ENCODE measurements at places on chromosomes 1 and 21.

DNA sequence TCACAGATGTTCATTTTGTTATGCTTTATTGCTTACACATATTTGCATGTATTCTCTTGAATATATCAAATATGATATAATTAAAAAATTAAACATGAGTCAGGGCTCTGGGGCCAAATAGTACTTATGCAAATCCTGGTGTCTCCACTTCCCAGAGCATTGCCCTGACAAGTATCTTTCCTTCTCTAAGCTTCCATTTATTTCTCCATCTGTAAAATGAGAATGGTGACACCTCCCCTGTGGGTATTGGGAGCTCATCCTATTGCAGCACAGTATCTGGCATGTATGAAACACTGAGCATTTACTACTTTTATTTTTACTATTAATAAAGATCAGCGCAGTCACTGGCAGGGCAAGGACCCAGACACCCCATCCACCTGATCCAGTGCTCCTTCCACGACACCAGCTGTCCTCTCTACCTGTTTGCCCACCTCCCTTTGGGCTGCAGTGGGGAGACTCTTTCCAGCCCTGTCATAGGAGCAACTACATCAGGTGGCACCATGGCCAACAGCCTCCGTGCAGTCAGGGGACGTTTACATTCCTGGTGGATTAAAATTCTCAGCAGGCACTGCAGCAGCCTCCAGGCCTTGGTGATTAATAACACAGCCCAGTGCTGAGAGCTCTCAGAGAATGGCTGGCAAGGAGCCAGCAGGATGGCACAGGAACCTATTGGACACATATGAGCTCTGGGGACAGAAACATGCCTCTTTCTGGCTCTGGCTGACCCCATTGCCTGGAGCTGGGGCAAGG is 113.0 kb downstream of the DMRTB1 start:
- no peak for DNase-seq

DNA sequence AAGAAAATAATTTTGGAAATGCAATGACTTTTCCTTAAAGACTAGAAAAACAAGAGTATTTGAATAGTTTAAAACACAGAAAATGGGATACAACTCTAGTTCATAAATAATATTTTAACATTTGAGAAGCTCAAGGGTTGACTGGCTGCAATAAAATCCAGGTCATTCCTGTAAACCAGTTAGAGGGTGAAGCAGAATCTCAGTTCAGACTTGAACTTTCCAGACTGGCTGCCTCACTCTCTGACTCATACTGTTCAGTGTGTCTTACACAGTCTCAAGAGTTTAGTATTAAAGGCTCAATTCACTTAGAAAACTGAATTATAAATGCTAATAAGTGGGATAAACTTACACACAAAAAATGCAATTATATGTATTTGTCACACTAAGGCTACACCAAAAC is 89.9 kb downstream of the RAVER2 start:
- DNase-seq: no peak

GRCh38 chr1:60936591-60937342 is 145.6 kb upstream of the NFIA start:
- DNase-seq: no peak

DNA sequence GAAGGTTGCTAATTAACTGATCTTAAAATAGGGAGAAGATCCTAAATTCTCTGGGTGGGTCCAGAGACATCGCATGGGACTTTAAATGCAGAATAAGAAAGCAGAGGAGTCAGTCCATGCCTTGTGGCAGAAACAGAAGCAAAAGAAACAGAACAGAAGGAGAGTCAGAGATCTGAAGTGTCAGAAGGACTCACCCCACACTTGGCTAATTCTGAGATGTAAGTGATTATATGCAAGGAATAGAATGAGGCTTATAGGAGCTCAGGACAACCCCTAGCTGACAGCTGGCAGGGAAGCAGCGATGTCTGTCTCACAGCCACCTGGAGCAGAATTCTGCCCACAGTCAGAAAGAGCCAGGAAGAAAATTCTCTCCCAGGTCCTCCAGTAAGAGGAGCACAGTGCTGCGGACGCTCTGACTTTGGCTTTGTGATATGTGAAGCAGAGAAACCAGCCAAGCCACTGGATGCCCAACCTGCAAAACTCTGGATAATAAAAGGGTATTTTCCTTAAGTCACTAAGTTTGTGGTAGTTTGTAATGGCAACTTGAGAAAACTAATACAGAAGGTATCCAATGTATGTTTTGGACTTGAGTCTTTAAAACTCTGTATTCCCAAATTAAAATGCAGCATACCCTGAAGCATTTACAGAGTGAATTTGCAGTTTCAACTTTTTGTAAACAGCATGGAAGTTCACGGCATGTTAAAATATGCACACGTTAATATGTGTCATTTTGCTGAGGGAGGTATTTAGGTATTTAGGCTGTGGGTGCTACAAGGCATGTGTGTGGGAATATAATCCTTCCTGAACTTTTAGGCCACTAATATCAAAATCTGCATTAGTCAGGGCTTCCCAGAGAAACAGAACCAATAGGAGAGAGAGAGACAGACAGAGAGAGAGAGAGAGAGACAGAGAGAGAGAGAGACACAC is 388.5 kb downstream of the PCP4 start:
- DNase-seq: no peak

GRCh38 chr1:181189245-181189644 is 100.7 kb downstream of the IER5 start:
- no peak for DNase-seq

DNA sequence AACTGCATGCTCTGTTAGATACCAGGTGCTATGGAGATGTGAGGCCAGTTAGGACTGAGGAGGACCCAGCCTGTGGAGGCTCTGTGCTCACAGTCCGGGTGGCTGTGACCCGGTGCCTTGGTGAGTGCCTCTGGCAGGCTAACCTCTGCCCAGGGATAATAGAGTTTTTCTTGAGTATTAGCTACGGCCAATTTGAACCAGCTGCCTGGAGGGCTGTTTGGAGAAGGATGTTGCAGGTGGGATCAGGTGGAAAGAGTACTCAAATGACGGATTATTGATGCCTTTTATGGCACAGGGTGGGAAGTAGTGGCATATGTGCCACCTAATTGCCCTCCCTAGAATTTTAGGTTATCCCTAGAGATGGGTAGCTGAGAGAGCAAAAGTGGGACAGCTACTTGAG is 182.7 kb downstream of the GRIK3 start:
- DNase-seq: no peak

DNA sequence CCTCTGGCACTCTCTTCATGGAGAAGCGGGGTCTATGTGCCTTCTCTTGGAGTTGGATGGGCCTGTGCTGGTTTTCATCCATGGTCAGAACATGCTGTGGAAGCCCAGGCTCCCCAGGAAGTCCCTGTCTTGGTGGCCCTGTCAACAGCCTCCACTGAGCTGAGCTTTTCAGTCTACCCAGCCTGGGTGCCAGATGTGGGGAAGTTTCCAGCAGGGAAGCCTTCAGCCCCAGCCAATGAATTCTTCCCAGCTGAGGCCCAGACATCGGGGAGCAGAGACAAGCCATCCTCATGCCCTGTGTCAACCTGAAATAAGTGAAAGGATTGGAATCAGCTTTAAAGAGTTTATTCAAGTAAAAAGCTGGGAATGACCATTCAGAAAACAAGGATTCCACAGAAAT is 75.1 kb upstream of the PGBD5 start:
- no peak for DNase-seq

DNA sequence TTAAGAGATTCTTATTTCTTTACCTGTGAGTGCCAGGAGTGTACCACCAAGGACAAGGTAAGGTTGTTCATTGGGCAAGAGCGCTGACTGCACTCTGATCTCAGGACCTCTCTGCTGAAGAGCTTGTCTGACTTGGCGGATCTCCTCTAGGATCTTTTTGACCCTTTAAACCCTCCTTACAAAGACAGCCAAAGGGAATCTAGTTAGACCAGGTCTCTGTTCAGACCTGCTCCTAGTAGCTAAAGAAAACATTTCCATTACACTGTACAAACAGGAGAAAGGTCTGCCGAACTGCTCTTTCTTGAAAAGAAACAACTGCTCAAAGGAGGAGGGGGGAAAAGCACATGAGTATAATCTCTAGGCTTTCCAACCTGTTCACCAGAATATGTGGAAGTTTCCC is 49.3 kb downstream of the SMYD2 start:
- DNase-seq: no peak

- no peak for DNase-seq
Observed at GRCh38 chr1:243293941-243294722, 38.3 kb downstream of the SDCCAG8 start.

Measured in activated CD4-positive, alpha-beta T cell treated with anti-CD3 and anti-CD28 coated beads, Interleukin-2, amount 50 U/mL, for 1 hour (primary cell).